ENCODE measurements at places on chromosomes 11 and 22.

DNA sequence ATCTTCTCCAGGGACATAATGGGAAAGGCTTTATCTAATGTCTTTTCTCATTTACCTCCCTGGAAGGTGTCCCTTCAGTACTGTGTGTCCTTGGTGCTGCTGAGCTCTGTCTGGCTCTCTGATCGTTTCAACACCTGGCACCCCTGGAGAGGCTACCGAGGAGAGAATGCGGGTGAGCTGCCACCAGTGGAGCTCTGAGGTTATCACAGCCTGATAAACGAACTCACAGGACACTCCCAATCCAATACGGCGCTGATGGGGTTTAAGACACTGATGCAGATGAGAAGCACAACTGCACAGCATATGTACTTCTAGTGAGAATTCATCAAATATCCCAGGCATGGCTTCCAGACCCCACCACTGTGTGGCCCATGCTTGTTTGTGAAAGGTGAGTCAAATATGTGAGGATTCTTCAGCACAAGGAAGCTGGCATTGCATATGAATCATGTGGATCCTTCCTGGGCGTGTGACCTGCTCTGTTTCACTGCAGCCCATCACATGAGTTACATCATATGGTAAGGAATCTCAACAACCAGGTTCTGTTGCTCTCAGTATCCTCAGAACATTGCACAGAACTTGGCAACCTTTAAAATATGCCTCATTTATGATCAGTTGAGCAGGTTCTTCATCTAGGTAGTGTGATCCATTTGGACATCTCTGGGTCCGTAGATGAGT, 34.8 kb upstream of the VWA5A start:
- DNase-seq, result no peak

DNA sequence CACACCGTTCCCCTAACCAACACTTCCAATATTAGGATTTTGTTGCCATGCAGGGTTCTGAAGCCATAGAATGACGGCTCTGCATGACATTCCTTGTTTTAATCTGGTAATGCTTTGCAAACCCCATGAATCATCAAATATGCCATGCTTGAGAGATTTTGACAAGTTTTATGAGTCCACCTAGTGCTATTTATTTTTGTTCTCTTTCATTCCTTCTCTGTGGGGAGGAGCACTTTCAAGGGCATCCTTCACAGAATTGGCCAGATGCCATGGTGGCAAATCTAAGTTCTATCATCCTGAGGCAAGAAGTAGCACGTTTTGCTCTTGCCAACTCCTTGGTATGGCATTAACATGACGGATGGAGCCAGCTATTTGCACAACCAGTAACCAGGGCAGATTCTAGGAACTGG, 268.4 kb downstream of the FAM76B start:
- DNase-seq, result no peak

DNA sequence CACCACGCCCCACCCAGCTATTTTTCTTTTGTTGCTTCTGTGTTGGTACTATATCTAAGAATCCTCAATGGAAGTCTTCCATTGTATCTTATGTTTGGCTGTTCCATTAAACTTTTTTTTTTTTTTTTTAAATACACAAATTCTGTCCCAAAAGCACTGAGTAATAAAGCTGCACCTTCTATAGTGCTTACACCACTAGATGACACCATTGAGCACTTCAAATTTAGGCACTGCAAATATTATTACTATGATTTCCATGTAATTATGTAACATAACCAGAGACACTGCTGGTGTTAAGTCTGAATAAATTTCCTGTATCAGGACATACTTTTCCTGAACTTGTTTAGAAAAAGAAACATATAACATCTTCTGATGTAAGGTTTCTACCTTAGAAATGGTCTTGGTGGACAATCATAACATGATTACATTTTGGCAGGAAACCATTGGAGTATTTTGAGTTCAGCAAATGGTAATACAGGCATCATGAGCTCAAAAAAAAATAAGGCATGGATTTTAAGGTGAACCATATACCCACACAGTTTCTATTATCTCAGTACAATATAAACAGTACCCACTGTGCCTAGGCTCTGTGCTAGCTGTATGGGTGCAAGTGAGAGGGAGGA, 110.5 kb downstream of the ATG16L2 start:
- no peak for DNase-seq

- DNase-seq, result no peak
These were observed 29.5 kb upstream of the FAM181B start for GRCh38 chr11:82763167-82763566.

DNA sequence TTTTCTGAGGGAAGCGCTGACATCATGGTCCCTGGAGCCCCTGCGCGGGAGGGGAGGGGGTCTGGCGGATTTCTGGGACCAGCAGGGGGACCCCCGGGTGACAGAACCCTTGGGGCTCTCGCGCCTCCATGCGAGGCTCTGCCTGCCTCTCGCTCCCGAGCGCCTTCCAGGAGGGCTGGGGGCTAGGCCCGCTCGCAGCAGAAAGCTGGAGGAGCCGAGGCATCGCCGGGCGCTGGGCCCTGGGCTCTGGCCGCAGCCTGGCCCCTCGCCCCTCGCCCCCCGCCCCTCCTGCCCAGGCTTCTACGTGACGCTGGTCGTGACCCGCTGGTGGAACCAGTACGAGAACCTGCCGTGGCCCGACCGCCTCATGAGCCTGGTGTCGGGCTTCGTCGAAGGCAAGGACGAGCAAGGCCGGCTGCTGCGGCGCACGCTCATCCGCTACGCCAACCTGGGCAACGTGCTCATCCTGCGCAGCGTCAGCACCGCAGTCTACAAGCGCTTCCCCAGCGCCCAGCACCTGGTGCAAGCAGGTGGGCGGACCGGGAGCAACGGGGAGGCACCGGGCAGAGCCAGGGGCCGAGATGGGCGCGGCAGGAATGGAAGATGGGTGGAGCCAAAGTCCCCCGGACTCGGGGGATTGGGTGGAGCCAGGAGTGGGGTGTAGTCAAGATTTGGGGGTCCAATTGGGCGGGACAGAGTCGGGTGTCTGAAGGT, 5.4 kb downstream of the BEST1 start:
- DNase-seq, result no peak

GRCh38 chr11:75518204-75518549, 7.6 kb downstream of the GDPD5 start:
- DNase-seq, result no peak

DNA sequence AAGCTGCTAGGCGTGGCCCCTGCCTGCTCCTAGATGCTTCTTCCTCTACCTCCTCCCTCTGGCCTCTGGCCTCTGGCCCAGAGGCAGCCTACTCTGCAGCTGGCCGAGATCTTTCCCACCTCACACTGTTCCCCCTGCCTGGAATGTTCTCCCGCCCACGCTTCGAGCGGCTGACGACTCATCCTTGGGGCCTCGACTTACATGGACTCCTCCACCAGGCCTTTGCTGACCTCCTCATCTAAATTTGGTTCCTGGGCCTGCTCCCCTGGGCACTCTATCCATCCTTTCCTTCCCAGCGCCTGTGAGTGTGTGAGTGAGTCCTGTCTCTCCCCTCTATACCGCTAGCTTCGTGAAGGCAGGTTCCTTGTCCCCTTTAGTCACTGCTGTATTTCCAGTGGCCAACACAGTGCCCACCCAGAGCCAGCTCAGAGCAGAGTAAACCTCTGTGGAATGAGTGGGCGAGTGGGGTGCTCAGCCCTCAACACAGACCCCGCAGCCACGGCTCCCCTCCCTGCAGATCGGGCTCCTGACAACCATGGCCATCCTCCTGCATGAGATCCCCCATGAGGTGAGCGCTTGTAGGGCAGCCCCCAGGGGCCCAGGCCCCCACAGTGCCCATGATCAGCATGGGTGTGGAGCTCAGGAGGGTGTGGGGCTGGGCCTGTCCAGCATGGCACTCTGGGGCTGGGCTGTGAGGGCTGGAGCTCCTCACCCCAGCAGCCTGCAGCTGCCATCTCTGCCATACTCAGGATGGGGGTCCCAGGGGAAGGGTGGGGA, 5.7 kb downstream of the SLC39A13 start:
- no peak for DNase-seq

DNA sequence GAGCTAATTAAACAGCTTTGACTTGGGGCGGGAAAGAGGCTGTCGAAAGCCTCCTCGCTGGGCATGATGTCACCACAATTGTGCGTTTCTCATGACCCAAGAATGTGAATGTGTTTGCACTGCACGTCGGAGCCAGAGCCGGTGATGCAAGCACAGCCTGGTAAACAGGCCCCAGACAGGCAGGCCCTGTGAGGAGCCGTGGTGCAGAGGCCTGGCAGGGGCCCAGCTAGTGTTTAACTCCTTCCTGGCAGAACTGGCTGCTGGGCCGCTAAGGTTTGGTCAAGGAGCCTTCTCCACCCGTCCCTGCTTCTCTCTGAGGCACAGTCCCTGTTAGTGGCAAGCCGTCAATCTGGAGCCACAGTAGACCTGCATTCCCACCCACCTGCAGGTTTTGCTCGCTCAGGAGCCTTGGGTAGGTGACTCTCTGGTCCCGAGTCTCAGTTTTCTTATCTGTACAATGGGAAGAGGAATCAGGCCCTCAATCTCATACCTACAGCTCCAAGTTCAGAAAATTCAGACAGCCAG, 25.4 kb upstream of the SMTN start:
- DNase-seq, result no peak

DNA sequence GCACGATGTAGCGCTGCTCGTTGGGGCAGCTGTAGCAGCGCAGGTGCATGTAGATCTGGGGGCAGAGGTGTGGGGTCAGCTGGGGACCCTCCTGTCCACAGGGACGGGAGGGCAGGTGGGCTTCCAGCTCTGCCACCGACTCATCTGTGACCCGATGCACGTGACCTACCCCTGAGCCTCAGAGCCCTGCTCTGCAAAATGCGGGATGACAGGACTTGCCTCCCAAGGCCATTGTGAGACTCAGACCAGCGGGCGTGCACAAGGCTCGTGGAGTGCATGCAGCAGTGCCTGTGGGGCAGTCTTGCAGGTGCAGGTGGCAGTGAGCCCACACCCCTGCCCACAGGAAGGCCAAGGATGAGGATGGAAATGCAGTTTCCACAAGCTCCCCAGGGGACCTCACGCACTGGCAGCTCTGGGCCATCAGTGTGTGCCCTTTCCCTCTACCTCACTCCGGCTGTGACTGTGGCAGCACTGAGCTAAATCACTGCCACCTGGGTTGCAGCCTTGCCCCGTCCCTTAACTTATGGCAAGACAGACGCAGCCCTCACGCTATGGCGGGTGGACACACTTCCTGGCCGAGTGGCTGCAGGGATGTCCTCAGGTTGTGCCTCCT, 26.7 kb downstream of the TMEM184B start:
- DNase-seq, result no peak

GRCh38 chr11:22730319-22730718, 63.9 kb downstream of the GAS2 start:
- no peak for DNase-seq

- DNase-seq, result no peak
These were observed 10.4 kb upstream of the TUB start for GRCh38 chr11:8070417-8071115.

DNA sequence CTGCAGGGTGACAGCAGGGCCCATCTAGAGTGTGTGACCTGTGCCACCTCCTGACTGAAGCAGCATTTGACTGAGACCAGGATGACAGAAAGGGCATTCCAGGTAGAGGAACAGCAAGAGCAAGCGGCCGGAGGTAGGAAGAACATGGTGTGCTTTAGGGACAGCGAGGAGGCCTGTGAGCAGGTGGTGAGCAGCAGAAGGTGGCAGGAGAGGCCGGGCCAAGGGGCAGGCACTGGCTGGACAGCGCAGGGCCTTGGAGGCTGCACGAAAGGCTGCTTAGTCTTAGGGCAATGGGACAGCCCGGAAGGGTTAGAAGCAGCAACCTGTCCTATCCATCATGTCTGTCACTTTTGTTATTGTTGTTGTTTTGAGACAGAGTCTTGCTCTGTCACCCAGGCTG, 17.6 kb upstream of the LRRC32 start:
- no peak for DNase-seq

DNA sequence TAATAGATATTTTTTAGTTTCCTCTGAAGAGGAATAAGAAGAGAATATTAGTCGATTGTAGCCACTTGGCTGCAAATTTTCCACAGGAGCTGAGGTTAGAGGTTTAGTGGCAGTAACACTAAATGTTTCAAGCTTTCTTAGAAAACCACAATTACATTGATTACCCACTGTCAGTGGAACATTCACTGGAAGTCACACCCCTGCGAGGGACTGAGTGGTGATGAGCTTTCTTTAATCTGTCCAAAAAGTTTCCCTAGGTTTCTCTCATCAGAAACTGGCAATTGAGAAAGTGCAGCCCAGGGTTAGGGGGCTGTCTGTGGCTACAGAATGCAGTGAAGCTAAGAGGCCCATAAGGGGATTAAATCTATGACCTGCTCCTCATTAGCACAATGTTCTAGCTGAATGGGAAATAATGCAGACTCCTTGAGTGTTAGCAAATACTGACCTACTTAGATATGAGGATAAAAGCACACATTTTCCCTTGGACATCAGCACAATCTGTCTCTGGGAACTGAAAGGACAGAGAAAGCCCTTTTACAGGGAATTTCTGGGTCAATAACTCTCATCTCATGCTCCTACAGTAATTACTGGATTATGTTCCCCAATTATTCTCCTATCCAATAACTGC, 189.5 kb downstream of the FAM76B start:
- DNase-seq, result no peak

DNA sequence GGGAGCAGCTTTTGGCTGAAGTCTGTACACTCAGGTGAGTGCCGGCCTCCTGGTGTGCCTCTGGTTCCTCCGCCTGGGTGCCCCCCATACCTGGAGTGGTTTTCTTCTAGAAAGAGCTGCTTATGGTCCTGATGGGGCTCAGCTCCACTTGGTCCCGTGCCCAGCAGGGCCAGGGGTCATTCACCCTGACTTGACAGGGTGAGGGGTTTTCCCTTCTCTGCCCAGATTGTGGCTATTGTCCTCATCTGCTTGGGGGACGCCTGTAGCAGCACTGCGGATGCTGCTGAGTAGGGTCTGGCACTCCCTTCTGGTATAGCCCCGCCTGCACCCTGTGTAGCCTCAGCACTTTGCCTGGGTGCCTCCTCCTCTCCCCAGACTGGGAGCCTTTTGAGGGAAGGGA, 8.2 kb downstream of the OMP start:
- DNase-seq, result no peak

- no peak for DNase-seq
These were observed 21.2 kb upstream of the TMEM218 start for GRCh38 chr11:125132596-125132995.

- no peak for DNase-seq
These were observed 12.6 kb downstream of the SLC43A1 start for GRCh38 chr11:57502870-57503269.

DNA sequence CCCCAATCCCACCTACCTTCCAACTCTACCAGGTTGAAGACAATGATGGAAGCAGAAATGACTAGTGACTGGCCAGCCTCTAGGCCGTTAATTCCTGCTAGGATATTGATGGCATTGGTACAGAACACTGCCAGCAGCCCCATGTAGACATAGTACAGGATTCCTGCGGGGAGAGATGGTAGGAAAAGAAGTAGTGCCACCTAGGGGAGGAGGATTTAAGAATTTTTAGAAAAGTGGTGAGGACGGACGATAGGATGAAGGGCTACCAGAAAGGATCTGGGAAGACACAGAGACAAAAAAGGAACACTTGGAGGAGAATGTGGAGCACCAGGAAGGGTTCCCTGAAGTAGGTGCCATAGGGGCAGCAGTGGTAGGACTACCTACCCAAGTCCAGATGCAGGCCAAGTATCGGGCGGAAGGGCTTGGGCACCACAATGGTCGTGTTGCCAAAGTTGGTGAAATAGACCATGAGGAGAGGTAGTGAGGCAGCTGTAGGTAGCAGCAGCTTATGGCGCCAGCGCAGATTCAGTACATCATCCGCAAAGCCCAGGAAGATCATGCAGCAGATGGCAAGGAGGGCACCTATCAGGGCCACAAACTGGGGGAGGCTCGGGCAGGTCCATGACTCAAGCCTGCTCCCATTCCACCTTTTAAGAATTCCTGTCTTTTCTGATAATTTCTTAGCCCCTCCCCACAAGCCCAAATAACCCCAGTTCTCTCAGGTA, 1.2 kb downstream of the DPAGT1 start:
- DNase-seq, result no peak

All from stimulated activated CD4-positive, alpha-beta T cell treated with anti-CD3 and anti-CD28 coated beads, TNF-alpha, amount 100 ng/mL, for 4 hours (primary cell).